ENCODE measurements at places on chromosomes 11 and 22. TPM values are rescaled to one million over a fixed set of nuclear protein-coding genes. Genes with fewer than 3 reads are reported as not detected.

GRCh38 chr22:24731761-24732160, 42.8 kb downstream of the PIWIL3 start:
- DNase-seq, result no peak

GRCh38 chr22:46367707-46368191, 32.2 kb downstream of the TRMU start:
- peak; percentile 77 for DNase-seq

DNA sequence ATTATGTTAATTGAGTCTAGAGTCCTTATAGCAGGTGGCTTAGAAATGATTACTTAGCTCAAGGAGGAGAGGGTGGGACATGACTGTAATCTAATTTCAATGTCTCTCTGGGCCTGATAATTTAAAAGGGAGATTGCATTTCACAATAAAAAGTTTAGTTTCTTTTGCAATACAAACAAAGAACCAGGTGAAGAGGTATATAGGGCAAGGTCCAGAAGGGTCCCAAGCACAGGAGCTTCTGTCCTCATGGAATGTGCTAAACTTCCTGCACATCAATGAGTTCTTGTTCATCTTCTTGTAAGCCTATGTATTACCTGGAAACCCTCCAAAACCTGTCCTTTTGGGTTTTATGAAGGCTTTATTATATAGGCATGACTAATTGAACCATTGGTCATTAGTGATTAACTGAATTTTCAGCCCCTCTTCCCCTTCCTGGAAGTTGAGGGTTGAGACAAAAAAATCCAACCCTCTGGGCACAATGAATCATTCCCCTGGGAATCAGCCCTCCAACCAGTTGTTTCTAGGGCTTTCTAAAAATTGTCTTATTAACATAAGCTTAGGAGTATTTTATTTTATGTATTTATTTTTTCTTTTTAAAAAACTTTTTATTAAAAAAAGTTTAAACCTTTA, 37.6 kb downstream of the MS4A2 start:
- no peak for DNase-seq

The NNMT gene
- 322 TPM for total RNA-seq

The ROBO4 gene
- total RNA-seq, result 34.4 TPM

The C11orf65 gene
- total RNA-seq, result 1.7 TPM

DNA sequence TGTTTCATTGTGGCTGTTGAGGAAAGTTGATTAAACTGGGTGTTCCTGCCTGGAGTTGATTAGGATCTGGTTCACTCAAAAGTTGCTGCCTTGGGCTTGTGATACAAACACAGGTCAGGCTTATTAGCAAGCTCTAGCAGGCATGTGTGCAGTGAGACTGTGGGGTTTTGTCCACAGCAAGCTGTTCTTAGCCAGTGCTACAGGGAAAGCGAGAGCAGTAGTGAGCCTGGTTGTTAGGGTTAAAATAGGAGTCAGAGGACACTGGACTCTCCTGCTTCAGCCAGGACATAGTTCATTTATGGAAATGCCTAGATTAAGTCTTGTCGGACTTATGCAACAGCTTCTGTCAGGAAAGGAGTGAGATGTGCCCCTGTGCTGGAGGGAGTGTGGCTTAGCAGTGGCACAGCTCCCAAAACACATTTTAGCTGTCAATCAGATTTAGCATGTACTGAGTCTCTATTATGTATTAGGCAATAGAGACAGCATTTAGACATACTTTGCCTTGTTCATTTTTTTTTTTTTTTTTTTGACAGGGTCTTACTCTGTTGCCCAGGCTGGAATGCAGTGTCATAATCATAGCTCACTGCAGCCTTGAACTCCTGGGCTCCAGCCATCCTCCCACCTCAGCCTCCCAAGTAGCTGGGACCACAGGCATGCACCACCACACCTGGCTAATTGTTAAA, 8.7 kb downstream of the SNRPD3 start:
- no peak for DNase-seq

The SLC22A9 gene
- not detected for total RNA-seq

GRCh38 chr11:68993546-68993945, 12.8 kb upstream of the MRGPRD start:
- peak; percentile 7 for DNase-seq
